ENCODE measurements at places on chromosomes 13 and 19.

- DNase-seq: no peak
These were observed 661 bp upstream of the BABAM1 start for GRCh38 chr19:17266589-17266974.

DNA sequence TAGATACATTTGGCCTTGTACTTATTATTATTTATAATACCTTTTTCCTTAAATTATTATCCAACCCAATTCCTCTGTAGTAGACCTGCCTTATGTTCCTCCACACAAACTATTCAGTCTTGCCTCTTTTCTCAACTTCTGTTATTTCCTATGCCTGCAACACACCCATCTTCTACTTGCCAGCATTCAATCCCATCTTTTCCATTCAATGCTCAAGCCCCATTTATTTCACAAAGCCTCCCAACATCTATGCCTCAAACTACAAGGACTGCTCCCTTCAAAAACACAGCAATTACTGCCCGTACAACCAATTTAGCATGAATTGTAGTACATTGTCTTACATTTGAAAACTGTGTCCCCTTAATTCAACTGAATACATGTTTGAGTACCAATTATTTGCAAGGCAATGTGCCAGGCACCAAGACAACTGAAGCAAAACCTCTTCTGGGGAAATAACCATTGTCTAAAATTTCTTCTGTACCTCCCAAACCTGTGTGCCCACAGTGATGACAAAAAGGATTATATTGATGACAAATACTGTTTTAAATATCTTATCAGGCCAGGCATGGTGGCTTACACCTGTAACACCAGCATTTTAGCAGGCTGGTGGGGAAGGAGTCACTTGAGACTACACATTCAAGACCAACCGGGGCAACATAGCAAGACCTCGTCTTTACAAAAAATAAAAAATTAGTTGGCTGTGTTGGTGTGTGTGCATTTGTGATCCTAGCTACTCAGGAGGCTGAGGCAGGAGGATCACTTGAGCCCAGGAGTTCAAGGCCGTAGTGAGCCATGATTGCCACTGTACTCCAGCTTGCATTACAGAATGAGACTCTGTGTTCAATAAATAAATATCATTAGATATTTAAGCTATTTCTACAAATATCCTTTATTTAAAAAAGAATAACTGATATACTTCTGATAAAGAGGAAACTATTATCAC lies 35.1 kb downstream of the ELF1 start:
- no peak for DNase-seq

- DNase-seq: no peak
These were observed 1253.0 kb downstream of the PCDH17 start for GRCh38 chr13:58884353-58885209.

DNA sequence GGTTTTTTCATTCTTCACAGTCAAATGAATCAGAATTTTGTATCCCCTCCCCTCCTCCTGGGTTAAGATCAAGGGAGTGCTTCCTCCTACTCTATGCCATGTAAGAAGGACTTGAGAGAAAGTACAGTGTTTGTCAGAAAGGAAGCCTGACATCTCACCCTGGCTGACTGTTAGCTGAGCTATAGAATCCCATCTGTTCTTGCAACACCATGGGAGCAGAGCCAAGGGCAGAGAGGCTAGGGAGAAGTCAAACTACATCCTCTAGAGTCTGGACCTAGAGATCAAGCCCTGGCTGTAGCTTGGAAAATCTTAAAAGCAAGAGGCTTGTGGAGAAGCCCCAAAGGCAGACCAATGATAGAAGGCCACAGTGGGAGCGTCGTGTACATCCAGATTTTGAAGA lies 145.9 kb downstream of the OLFM4 start:
- DNase-seq: no peak

- no peak for DNase-seq
These were observed 560.1 kb downstream of the DIAPH3 start for GRCh38 chr13:59603646-59604045.

- DNase-seq: no peak
These were observed 75.8 kb upstream of the TSHZ3 start for GRCh38 chr19:31424861-31425620.

DNA sequence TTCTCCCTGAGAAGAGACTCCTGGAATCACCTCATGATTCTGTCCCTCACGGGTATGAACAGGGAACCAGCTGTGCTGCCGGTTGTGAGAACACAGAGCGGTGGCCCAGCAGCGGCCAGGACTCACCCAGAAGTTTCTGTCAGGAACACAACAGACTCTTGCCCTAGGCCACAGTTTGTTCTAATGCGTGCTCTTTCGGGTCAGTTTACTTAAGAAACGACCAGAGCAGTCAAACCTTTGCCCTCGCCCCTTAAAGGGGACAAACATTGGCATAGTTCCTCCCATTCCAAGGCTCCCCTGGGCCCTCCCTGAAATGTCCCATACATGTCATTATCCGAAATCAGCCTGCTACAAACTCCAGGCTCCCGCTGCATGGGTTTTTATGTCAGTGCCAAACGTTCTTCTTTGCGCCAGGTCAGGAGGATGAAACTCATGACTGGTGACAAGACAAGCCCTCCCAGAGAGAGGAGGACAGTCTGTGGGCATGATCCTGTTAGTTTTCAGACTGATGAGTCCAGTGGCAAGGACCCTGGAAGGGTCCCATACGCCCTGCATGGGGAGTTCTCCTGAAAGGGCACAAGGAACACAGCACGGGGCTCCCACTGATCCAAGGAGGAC lies 18.3 kb downstream of the ZIC5 start:
- DNase-seq: no peak

DNA sequence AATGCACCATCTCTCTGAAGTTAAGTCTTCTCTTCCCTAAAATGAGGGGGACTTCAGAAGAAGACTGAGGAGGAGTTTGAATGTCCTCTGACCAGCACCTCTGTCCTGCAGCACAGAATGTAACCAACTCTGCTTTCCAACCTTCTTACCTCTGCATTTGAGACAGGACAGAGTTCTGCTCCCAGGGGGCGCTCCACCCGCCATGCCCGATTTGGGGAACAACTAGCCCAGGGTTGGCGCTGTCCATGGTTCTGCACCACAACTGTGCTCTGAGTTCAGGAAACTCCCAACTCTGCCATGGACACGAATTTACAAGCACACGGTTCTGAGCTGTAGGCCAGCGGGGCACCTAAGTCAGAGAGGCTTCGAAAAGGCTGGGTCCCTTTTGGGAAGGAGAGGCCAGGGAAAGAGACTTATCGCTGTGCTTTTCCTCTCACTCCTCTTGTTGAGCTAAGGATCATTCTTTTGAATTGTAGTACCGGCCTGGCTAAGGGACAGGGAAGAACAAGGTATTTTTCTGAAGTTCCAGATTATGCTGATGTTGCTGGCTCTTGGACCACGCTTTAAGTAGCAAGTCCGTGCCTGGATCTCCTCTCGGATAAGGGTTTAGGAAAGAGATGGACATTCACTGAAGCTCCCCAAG lies 22.2 kb downstream of the SIGLEC5 start:
- peak; percentile 64 for DNase-seq

GRCh38 chr13:45779901-45780300 lies 71.7 kb downstream of the SIAH3 start:
- no peak for DNase-seq

- DNase-seq: no peak
These were observed 5.7 kb upstream of the ZNF284 start for GRCh38 chr19:44066305-44066704.

GRCh38 chr19:5205381-5205780 lies 135.2 kb downstream of the PTPRS start:
- DNase-seq: no peak

GRCh38 chr13:26457212-26457611 lies 100.3 kb upstream of the WASF3 start:
- DNase-seq: no peak

GRCh38 chr13:20940083-20940482 lies 37.5 kb upstream of the XPO4 start:
- DNase-seq: no peak

DNA sequence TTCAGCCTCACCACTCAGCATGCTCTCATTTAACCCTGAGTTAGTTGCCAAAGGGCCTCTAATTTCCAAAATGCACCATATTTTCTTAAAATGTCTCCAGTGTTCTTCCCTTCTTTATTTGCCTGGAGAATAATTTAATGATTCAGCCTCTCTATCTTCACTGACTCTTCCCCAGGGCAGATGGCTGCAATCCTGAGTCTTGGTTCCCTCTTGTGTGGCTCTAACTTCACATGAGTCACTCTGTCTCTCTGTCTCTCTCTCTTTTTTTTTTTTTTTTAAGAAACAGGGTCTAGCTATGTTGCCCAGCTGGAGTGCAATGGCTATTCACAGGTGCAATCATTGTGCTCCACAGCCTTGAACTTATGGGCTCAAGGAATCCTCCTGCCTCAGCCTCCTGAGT lies 251.4 kb downstream of the VWA8 start:
- no peak for DNase-seq

All from right forelimb (tissue), 1 donor.